Muscle of arm (tissue), 14 donors: ENCODE measurements at places on chromosomes 13 and 19.

DNA sequence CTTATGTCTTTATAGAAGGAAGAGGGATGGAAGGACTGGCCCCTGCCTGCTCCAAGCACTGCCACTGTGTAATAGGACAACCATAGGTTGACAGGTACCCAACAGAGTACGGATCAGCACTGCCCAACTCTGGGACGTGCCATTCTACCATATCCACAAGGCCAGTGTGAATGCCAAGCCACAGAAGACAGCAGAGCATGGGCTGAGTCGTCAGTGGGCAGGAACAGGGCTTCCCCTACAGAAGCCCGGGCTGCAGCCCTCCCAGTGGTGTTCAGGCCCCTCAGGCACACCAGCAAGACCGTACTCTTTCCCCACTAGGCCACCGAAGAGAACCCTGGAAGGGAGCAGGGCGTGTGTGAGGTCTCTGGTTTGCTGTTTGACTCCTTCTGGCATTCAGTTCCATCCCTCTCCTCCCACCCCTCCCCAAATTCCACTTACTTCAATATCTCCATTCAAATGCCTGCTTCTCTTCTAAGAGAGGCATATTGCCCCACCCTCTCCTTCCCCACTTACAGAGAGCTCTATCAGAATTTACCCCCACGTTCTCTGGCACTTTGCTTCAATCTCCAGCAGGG, 209.4 kb downstream of the FOXO1 start:
- no peak for DNase-seq

- DNase-seq, result no peak
These were observed 214.2 kb downstream of the OXGR1 start for GRCh38 chr13:96780105-96780504.

DNA sequence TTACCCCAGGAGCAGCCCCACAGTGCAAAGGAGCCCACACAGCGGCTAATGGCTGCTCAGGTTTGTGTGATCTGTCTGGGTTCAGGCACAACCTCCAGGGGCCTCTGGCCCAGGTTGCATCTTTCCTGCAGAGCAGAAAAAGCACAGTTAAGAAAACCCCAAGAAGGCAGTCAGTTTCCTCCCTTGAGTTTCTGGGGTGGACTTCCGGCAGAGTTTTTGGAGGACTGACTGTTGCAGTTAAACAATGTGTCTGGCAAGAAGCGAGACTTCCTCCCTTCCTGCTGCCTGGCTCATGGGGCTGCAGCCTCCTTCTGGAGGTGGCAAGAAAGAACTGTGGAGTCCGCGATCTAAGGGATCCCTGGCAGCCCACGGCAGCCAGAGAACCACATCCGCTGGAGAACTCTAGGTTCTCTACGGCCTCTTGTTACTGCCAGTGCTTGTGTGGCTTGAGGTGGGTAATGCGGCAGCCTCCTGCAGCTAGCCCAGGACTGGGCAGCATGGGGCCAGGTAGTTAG, 114.4 kb downstream of the ZDHHC20 start:
- no peak for DNase-seq

- no peak for DNase-seq
These were observed 53.6 kb upstream of the PABPC3 start for GRCh38 chr13:25042151-25042865.

GRCh38 chr19:11382898-11383705, 1.0 kb downstream of the EPOR start:
- no peak for DNase-seq

DNA sequence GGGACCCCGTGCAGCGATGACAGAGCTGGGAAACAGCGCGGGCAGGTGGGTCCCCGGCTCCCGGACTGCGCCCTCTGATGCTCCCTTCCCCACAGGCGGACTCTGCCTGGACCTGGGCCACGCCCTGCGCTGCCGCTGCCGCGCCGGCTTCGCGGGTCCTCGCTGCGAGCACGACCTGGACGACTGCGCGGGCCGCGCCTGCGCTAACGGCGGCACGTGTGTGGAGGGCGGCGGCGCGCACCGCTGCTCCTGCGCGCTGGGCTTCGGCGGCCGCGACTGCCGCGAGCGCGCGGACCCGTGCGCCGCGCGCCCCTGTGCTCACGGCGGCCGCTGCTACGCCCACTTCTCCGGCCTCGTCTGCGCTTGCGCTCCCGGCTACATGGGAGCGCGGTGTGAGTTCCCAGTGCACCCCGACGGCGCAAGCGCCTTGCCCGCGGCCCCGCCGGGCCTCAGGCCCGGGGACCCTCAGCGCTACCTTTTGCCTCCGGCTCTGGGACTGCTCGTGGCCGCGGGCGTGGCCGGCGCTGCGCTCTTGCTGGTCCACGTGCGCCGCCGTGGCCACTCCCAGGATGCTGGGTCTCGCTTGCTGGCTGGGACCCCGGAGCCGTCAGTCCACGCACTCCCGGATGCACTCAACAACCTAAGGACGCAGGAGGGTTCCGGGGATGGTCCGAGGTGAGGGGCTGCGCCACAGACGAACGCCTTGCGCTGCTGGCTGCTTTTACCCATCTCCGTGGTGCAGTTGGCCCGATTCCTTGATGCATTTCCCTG, 7.8 kb upstream of the SELENOV start:
- no peak for DNase-seq

DNA sequence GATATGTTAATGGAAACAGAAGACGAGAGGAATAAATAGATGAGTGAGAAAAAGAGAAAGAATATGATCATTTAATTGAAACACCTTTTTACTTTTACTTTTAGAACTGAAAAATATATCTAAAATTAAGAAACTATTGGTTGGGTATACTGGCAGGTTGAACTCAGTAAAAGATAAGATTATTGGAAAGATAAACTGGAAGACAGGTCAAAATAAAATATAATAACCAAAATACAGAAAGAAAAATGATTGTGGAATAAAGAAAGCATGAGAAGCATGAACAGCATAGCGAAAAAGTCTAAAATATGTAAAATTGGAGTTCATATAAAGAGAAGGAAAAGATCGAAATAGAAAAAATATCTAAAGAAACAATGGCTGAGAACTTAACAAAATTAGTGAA, 242.2 kb upstream of the MIR17HG start:
- DNase-seq, result no peak

DNA sequence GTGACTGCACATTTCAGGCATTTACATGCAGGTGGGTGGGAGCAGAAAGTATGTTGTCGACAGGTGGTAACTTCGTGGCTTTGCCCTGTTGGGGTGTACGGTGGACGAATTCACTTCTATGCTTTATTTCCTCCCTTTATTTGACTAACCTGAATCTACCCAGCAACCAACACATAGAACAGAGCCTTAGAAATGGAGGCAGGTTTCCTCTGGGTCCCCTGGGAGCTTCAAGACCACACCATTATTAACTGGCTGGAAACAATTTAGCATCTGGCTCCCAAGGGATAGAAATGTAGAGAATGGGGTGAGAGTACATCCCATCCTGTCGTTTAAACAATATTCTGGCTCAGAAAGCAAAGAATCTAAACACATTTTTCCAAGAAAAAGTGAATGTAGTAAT, 244.4 kb downstream of the DLEU7 start:
- DNase-seq, result no peak

GRCh38 chr19:27971071-27971470, 1241.9 kb downstream of the UQCRFS1 start:
- no peak for DNase-seq

- DNase-seq, result no peak
These were observed 8.1 kb downstream of the BLOC1S3 start for GRCh38 chr19:45186509-45187334.

- DNase-seq, result no peak
These were observed 29.2 kb upstream of the ARGLU1 start for GRCh38 chr13:106597186-106597585.

DNA sequence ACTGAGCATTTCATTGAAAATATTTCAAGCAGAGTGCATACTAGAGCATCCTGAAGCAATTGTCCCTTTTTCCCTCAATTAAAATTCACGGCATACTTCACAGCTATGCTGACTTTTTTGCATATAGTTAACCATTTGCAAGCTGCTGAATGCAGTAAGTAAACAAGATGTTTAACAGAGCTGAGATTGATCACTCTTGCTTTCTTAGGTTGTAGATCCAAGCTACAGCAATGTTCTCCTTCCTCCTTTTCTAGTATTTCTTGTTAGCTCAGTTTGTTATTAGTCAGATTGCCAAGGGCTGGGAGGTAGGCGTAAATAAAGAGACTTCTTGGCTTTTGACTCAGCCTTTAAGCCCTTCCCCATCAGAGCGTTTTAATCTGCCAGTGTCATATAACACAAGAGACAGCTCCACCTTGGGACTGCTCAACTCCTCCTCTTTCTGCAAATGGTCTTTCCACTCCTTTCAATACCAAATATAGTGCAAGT, at the start of gene SLITRK6:
SLITRK6 (minus strand) TSS at position 323 of the 486 bp plus-strand sequence. CDS start 2,911 bp downstream, outside the sequence.
- peak; percentile 64 for DNase-seq

- no peak for DNase-seq
These were observed 27.4 kb upstream of the VN1R4 start for GRCh38 chr19:53294786-53295441.

DNA sequence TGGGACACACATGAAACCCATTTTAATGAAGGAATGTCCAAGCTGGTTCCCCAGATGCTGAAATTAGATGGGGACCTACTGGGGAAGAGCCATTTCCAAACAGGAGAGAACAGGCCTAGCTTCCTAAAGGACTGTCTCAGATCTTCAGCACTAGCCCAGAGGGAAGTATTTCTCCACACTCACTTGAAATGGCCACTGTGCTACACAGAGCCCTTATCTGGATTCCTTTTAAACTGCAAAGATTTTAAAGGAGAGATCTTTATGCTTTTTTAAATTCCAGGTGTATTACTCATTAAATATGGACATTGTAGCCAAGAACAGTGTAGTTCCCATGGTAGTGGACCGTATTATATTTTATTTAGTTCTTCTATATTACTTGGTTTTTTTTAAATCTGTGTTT, 255.3 kb downstream of the SHISA2 start:
- DNase-seq, result no peak

DNA sequence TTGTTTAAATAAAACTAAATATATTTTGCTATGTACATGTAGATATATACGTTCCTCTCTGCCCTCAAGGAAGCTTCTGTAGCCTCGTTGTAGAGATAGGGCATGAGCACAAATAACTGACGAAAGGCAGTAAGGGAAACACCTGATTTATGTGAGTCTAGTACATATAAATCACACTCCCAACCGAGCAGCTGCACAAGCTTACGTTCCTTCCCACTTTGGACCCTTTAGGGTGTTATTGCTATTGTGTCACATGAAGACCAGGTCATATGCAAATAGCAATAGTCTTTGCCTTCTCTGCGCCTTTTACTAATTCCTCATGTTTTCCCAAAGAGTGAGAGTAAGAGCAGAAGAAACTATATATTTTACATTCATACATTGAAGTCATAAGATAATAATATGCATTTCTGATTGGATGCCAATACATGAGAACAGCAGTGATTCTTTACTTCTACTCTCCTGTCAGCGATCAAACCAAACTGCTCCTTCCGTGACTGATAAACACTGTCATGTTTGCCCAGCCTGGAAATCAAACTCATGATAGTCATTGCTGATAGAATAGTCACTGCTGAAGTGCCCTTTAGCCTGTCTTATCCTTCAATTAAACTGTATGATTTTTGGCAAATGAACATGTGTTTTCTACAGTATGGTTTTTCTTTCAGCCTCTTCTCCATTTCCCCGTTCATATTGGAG, 127.2 kb upstream of the MAB21L1 start:
- DNase-seq, result no peak

GRCh38 chr19:13093407-13094105, 9.1 kb downstream of the LYL1 start:
- DNase-seq, result peak; percentile 88

DNA sequence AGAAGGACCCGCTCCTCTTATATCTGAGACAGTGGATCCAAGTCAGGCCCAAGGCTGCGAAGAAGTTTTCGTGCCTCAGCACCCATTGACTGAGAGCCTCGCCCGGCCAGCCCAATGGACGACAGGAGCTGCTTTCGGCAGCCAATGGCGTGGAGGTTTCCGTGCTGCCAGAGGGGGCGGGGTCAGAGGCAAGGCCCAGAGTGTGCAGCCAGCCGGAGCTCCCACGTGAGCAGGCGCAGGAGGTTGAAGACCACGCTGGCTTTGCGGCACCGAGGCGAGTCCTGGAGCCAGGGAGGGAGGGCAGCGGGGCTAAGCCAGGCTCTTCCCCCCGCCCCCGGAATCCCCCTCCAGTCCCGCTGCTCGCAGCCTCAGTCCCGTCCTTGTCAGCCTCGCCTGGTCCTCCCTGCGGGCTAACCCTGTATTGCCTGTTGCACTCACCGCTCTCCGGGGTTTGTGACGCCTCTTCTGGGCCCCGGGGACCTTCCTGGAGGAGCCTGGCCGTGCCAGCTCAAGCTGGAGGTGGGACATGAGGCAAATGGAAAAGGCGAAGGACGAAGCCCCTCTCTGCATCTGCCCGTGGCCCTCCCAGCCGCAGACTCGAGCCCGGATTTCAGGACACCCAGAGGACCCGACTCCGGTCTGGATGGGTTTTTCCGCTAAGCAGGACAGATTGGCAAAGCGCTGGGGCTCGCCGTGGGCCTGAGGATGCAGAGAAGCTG, 1.5 kb downstream of the IFNL4 start:
- DNase-seq, result no peak

DNA sequence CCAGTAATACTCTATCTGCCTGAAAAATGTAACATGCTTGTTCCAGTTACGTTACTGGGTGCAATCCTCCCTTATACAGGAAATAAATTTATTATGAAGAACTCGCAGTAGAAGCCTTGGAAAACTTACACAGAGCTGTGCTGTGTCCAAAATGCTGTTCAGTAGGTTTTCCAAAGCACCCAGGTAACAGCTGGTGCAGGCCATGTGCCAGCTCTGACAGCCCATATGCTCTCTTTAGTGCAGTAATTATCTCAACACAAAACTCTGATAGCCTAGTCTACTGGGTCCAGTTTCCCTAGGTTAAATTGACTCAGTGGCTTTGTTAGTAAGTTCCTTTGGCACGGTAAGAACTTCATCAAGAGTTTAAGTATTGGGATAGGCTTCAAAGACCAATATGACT, 120.7 kb upstream of the OBI1 start:
- DNase-seq, result no peak

DNA sequence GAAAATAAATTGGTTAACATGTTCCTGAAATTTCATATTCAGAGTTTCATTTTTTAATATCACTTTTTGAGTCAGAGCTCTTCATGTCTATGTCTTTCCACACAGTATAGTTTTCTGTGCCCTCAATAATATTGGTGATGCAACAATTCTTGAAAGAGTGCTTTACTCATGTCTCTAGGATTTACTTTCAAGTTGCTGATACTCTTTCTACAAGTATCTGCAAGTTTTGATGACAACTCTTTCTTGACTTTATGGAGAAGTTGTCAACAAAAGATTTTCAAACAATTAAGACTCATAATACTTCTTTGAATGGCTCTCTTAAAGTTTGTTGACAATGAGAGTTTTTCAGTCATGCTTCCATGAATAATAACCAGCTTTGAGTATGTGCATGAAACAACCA, 561.7 kb downstream of the DIAPH3 start:
- DNase-seq, result no peak

DNA sequence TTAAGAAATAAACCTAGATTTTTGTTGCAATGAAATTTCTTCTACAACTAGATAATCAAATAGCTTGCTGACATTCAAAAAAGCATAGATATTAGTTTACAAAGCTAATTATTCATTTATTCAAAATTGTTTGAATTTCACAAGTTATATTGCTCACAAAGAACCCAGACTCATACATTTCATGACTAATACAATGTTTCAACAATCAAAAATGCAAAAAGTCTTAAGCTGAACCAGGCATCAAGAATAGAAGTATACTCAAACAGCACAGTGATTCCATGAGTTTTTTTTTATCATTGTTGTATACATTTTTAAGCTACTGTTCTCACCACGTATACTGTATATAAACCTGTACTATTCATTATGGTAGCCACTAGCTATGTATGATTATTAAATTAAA, 51.0 kb downstream of the DIAPH3 start:
- DNase-seq, result no peak

GRCh38 chr13:103033999-103034398, 32.2 kb downstream of the SLC10A2 start:
- no peak for DNase-seq
